Epithelial cell of alveolus of lung (primary cell): ENCODE measurements at places on chromosomes 11 and 22. TPM values are rescaled to one million over a fixed set of nuclear protein-coding genes. Genes with fewer than 3 reads are reported as not detected.

Gene AMPD3
- total RNA-seq, result 6.4 and 10.2 TPM in 2 replicates

Gene KLHL35
- total RNA-seq, result 2.5 and 2.6 TPM in 2 replicates

Gene CENPM
- 3.5 and 31.5 TPM in 2 replicates for total RNA-seq

Gene FXYD2
- 0.26 TPM in 1 of 2 replicates, not detected in the other for total RNA-seq

Gene TSPAN32
- total RNA-seq, result 1.3 TPM in 1 of 2 replicates, not detected in the other

Gene RAB38
- 7.4 and 11.9 TPM in 2 replicates for total RNA-seq
